SK-N-SH (cell line): ENCODE measurements at places on chromosomes 1 and 21.

DNA sequence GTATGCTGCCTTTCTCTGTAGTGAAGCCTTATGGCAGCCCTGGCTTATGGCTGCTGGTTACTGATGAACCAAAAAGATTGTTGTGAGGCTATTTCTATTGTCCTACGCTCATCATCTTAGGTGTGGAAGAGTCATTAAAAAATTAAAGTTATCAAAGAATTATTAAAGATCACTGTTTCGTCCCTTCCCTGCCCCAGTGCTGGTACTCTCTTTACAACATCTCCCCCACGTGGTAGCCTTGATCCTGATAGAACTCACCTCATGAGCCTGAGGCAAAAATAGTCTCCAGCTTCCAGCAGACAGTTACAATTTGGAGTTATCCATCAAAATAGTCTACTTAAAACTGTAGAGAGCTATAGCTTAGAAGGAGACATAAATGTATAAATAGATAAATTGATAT, 201.5 kb downstream of the S1PR1 start:
- no peak for DNase-seq

DNA sequence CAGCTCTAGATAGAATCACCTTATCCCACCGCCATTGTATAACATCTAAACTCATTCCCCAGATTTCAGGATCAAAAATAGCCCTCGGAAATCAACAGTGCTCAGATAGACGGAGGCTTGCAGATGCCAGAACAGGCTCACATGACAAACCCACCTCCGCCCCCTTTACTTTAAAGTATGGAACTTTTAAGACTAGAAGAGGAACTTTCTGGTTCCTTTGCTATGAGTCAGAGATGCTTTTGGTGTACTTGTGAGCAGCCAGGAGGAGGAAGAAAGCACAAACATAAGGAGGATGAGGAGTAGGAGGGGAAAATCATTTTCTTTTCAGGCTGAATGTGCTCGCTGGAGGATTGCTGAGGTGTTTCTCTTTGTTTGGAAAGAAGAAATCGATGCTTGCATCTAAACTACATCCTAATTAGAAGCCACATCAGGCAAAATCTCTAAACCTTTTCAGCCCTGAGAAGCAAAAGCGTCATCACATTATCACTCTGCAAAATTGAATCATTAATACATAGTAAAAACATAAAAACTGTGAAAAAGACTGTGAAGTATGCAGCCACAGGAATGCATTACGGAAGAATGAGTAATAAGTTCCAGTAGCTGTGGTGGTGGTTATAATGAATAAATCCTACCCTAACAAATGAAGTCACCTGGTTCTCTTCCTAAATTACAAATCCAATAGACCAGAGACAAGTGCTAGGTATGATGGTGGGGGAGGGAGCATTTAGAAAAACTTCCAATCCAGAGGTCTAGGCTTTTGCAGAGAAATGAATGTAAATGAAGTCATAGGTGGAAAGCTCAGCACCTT, 251.3 kb downstream of the KCNH1 start:
- no peak for DNase-seq

DNA sequence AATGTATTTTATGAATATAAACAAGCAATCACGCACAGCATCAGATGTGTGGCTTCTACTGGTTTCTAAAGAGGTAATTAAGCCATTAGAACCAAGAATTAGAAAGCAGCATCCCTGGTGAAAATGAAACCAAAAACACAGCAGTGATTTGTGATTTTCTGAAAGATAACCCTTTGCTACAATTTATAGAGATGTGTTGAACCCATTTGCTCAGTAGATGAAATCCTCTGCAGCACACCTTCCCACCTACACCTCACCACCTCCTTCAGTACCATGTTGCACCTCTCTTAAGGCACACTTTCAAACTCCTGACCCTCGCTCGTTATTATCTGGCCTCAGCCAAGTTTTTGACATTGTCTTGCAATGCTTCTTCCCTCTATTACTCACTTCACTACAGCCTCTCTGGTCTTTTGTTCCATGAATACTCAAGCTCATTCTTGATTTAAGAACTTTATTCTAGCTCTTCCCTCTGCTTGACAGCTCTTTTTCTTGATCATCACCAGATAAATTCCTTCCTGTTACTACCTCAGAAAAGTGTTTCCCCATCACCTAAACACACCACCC, 38.6 kb downstream of the NSL1 start:
- DNase-seq = no peak

GRCh38 chr1:19484798-19485361, 459 bp downstream of the CAPZB start:
- peak; percentile 76 for DNase-seq

DNA sequence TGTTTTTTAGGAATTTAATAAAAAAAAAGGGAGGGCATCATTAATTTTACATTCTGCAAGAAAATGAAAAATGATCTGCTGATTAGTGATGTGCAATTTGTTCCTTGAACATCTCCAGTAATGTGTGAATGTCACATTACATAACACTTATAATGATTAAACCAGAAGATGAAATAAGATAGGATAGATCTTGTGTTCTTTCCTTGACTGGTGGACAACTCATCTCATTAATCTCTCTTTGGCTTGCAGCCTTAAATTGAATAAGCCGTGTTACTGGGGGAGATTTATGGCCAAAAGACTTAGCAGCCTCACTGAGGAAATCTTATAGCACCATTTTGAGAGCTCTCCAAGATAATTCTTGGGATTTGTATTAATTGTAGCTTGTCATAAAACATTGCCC, 217.2 kb downstream of the ST6GALNAC3 start:
- DNase-seq = no peak

DNA sequence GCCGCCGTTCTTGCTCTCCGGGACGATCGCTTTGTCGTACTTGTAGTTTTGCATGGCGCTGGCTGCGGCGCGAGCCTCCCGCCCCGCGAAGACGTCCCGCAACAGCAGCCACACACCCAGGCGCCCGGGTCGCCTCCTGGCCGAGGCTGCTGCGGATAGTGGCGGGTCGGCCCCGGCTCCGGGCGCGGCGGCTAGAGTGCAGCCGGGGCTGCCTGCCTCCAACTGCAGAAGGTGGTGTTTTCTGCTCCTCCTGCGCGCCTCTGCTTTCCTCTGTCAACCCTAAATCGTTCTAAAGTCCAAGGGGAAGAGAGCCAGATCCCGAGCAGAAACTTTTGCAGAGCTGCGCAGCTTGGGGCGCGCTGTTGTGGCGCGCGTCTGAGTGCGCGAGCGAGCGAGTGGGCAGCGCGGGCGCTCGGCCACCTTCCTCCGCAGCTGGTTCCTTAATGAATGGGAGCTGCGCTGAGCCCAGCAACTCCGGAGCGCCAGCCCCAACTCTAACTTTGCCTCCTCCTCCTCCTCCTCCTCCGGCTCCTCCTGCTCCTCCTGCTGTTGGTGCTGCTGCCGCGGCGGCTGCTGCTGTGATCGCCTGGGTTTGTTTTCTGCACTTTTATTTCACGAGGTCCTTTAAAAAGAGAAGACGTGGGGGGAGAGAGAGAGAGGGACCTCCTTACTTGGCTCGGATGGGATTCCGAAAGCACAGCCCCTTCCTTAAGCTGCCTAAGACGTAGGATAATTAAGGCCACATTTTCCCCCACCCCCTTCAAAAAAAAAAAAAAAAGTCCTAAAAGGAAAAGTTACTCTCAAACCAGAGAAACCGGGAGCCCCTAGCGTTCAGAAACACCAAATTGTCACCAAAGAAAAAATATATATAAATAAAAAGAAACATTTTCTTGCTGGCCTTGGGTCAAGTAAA, at the start of gene PLPP3:
Gene PLPP3 (minus strand): TSS at position 601 of the 913 bp plus-strand sequence. CDS start 547 bp downstream, at position 54.
- DNase-seq = peak; percentile 81

DNA sequence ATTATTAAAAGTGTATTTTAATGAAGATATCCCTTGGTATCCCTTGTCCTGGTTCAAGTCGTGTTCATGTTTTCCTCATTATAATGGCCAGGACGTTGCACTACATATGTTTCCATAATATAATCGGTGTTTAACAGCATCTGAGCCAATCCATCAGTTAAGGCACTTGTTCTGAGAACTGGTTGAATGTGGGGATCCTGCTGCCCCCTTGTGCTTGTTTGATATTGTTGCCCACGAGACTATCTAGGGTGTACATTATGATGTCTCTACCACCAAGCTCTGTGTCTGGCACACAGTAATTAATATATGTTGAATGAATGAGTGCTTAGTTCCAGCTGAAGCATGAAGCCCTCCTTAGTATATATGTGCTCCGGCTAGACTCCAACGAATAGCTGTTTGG, 193.0 kb downstream of the CACNA1E start:
- DNase-seq = peak; percentile 64

- DNase-seq = no peak
These were observed 156.0 kb downstream of the RERE start for GRCh38 chr1:8661185-8662110.

GRCh38 chr1:203772836-203773235, 7.9 kb downstream of the LAX1 start:
- DNase-seq = no peak

DNA sequence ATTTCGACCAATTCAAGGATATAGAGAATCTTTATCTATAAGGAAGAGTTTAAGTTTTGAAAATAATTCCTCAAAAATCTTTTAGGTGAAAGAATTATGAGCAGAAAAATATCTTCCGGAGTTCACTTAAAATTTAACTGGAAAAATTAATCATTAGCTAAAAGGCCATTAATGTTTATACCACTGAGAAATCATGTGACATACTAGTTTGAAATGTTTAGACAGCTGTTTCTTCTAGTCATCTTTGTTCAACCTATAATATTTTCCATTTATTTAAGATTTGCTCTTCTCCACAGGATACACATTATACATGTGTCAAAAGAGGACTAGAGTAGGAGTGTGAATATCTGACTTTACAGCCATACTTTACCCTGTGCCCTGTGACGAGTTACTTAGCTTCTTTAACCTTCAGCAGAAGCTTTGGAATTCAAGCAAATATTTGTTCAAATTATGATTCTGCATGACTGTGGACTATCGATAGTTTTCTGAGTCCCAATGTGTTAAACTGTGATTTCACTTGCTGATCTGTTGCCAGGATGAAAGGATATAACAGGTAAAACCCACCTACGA, 374.8 kb downstream of the BRINP3 start:
- no peak for DNase-seq

DNA sequence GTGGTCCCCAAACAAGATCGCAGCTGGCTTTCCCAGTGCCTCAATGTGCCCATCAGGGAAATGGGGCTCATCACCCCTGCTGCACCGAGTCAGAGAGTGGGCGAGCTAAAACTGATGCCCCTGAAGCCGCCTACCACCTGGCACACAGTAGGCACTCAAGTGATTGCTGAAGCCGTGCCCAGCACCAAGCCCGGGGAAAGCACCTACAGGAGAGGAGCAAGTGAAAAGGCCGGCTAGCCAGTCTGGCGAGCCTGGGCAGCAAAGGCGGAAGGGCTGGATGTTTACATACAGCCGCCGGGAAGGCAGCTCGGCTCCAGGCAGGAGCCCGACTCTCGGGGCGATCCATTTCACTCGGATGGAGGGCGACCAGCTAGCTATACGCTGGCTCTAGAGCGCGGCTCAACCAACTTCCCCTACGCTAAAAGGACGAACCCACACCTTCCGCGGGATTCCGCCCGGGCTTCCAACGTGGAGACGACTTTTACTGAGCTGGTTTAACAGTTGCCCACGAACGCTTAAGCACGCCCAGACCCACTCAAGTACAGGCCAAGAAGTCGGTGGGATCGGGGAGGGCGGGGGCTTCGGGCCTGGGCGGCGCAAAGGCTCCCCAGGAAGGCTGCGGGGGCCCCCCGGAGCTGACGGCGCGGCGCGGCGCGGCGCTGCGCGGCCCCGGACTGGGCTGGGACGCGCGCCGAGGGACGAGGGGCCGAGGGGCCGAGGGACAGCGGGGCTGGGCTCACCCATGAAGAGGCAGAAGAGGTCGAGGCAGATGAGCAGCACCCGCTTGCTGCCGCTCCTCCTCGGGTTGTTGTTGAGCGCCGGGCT, 1.0 kb downstream of the PLPP3 start:
- peak; percentile 80 for DNase-seq

GRCh38 chr1:108852221-108852975, 4.5 kb downstream of the AKNAD1 start:
- DNase-seq = no peak

DNA sequence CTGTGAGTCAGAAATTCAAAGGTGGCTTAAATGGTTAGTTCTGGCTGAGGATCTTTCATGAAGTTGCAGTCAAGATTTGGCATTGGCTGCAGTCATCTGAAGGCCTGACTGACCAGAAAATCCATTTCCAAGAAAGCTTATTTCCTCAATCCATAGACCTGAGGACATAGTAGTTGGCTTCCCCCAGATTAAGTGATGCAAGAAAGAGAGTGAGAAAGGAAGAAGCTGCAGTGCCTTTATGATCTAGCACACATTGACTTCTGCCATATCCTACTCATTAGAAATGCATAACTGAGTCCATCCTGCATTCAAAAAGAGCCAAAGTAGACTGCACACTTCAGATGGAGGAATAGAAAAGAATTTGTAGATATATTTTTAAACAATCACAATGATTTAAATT, 222.6 kb downstream of the COL24A1 start:
- DNase-seq = no peak

DNA sequence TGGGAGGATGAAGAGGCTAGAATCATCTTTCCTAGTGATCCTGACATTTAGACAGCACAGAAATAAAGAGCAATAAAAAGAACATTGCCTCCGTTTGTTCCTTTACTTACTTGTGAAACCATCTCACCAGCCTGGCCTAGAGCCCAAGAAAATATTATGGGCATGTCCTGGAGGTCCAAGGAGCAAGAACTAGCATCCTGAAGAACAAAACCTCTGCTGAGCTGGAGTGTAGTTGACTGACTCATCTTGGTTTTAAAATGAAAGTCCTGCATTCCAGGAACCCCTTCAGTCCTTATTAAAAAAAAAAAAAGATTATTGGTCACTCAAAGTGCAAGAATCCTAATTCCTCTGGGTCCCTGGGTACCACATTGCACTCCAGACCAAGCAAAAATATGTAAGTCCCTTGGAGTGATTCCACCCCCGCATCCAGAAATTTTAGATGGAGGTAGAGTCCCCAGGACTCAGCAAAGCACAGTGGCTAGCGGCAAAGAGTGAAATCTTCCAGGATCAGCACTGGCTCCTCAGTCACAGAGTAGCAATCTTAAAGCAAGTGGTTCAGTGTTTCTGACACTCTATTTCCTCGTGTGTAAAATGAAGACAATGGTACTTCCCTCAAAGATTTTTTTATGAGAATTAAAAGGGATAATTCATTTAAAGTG, 7.0 kb downstream of the SMCP start:
- no peak for DNase-seq

DNA sequence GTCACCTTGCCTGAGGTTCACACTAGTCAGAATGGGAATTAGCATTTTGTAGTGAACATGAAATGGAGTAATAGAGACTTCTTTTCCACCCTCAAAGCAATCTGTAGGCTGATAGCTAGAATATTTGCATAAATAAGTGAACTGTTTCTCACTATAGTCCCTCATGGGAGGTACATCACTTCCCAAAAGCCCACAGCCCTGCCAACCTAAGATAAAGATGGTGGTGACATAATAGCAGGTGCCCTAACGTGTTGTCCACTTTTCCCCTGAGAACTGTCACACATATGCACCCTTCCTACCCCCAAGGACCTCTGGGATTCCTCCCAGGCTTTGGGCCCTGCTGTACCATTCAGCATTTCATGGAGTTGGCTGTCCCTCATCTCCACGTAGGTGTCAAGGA, 4.4 kb downstream of the TMEM35B start:
- DNase-seq = no peak

DNA sequence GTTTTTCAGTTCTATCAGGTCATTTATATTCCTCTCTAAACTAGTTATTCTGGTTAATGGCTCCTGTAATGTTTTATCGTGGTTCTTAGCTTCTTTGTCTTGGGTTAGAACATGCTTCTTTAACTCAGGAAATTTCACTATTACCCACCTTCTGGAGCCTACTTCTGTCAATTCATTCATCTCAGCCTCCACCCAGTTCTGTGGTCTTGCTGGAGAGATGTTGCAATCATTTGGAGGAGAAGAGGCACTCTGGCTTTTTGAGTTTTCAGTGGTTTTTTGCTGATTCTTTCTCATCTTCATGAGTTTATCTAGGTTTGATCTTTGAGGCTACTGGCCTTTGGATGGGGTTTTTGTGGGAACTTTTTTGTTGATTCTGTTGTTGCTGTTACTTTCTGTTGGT, 213.0 kb downstream of the BRINP2 start:
- no peak for DNase-seq
